Activated CD8-positive, alpha-beta T cell treated with anti-CD3 and anti-CD28 coated beads for 36 hours (primary cell): ENCODE measurements at places on chromosomes 2 and 18.

GRCh38 chr18:31549416-31549815 lies 42.3 kb upstream of the TTR start:
- no peak for DNase-seq

DNA sequence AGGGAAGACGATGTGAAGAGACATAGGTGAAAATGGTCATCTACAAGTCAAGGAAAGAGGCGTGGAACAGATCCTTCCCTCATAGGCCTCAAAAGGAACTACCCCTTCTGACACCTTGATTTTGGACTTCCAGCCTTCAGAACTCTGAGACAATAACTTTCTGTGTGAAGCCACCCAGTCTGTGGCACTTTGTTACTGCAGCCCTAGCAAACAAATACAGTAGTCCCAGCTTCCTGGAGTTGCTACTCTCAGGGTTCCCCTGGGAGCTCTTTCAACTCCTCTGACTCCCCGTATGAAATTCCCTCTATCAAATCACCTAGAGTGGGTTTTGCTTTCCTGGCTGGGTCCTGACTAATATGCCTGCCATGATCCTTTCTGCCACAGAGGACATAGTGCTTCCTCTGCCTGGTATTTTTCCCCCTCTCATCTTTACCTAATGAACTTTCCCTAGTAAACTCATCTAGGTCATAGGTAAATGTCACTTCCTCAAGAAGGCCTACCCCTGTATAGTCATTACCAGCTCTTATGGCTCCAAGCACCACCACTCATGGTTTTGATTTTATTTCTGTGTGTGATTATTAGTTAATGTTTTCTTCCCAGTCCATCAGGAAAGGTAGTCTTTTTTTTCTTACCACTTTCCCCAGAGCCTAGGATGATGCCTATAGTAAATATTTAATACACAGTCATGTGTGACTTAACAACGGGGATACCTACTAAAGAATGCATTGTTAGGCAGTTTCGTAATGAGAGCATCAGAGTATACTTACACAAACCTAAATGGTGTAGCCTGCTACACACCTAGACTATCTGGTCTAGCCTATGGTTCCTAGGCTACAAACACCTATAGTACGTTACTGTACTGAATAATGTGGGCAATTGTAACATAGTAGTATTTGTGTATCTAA lies 111.5 kb upstream of the LGALSL start:
- DNase-seq: no peak

GRCh38 chr2:122011493-122012270 lies 256.2 kb downstream of the TSN start:
- no peak for DNase-seq

DNA sequence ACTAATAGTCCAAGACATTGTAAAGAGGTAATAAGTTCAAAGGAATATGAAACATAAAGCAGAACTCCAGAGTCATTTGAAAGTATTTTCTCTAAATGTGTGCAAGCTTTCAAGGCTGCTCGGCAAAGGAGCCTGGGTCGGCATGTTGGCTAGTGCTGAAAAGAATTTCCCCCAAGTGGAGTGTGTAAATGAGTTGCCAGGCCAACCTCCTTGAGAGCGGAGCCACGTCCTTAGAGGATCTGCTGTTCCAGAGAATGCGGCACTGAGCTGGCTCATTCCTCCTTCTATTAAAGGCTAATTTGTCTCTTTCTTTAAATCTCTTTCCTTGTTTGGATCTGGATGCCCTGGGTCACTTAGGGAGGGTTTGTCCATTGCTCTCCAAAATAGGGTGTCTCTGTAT lies 127.5 kb downstream of the RDH14 start:
- no peak for DNase-seq

GRCh38 chr2:216664593-216665034 lies 30.7 kb downstream of the IGFBP5 start:
- DNase-seq: peak; percentile 24

DNA sequence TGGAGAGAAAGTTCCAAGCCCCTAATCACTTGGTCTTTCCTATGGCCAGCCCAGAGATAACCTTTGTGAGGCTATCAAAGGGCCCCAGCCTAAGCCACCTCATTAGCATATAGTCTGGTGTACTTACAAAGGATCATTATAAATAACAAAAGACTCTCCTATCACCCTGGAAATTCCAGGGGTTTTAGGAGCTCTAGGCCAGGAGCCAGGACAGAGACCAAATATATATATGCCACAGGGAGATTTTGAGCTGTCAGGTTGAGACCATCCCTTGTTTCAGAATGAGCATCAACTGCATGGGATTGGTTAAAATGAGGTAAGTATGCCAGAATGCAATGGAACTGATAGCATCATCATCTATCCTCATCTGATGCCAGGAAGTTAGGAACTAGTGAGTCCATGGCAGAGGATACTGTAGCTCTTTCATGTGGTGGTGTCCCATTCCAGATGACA lies 32.1 kb upstream of the CHRNA1 start:
- DNase-seq: no peak

DNA sequence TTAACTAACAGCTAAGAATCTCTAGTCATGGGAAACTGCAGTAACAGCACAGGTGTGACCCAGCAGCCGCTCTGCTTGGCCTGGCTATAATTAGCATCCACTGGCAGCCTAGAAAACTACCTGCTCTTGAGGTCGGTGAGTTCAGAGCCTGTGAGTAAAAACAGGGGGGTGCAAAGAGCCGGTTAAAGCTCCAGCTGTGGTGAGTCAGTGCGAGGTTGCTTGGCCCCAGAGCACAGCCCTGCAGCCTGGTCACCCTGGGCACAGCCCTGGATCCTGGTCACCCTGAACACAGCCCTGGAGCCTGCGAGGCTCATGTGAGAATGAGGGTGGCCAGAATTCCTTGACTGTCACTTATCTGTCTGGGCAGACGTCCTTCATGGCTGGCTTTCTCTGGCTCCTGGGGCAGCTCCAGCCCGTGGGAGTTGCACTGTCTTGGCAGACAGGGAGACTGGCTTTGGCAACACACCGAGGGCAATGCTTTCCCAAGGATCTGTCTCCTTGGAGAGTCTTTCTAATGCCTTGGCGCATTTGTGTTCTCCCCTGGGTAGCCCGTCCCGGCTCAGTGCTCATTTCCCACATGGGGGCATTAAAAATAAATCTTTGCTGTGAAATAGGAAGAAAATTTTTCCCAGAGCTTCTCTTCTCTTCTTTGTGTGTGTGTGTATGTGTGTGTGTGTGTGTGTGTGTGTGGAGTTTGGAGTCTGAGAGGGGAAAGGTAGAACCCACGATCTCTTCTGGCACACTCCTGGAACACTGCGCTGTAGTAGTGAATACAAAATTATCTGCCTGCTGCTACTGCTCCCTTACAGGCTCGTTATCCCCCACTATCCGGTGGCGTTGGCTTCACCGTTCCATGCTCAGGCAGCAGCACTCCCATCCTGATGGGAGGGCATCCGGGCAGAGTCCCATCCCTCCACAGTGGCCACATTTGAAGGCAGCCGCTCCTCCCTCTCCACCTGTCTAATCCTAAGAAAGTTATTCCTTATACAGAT lies 250.2 kb upstream of the MEX3C start:
- DNase-seq: no peak

GRCh38 chr2:109137616-109138015 lies 8.6 kb downstream of the SH3RF3 start:
- DNase-seq: no peak

- no peak for DNase-seq
These were observed 287.9 kb upstream of the GULP1 start for GRCh38 chr2:188003800-188004199.

GRCh38 chr18:55384551-55385275 lies 203.3 kb downstream of the TCF4 start:
- DNase-seq: peak; percentile 29

DNA sequence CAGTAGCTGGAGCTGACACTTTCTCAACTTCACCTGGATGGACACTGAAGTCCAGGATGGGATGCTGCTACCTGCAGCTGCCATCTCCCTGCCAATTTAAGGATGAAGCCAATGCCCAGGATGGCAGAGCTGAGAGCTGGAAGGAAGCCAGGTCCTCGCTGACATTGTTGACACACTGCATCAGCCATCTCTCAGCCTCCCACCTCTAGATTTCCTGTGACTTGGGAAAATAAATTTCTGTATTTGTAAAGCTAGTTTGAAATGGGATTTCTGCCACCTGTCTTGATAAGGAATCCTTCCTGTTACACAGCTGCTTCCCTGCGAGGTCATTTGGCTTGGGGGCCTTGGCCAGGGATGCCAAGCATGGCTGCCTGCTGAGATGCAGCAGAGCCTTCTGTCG lies 43.5 kb downstream of the KCTD1 start:
- no peak for DNase-seq

GRCh38 chr18:59453468-59453961 lies 94.5 kb upstream of the LMAN1 start:
- no peak for DNase-seq

DNA sequence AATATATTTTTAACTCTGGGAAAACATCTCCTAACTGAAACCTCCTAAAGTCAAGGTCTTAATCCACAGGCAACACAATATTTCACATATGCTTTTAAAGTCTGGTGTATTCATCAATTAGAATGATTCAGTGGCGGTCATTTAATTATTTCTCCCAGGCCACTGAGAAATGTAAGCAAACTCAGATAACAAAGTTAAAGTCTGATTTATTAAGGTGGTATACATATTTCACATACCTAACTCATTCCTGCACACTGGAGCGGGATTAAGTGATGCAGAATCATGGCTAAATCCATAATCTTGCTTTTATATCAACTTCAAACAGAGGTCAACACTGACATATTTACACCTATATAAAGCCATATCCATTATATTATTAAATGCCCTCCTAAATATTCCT lies 43.7 kb downstream of the FRZB start:
- no peak for DNase-seq

DNA sequence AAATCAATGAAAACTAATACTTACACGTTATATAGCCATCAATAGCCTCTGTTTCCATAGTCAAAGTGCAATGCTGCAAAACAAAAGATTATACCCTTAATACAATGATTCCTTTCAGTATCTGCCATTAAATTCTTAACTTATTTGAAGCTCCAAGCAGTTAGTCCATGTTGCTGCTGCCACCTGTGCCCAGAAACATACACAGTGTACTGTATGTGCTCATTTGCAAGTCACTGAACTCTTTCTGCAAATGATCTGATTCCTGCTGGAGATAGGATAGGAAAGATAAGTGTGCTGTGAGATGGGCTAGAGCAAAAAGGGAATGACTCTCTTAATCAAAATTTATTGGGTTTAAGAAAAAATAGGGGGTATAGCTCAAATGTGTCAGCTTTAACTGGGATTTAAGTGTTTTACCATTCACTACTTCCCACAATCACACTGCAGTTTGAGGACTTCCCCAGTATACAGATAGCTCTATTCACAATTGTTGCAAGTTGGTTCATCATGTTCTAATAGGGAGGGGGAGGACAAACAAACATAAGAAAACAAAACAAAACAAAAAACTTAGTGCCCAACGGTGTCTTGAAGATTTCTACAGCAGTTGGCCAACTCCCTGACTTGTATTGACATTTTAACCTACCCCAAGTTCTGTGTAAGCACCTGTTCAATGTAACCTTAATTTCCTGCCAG lies 2.7 kb downstream of the IKZF2 start:
- DNase-seq: no peak

DNA sequence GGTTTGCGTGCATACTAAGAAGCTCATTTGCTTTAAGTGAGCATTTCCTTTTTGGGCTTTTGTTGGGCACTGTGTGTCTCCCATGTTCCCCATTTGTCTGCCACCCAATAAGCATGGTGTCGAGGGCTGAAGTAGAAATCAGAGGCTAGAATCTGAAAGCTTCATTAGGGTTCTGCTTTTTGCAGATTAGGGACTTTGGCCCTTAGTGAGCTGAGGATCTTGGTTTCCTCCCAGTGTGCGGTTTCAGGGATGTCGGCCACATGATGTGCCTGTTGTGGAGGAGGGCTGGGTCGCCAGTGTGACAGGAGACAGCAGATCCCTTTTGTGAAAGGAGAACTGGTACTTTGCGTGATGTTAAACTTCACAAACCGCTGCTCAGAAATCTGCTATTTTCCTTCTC lies 41.1 kb downstream of the PLEKHB2 start:
- DNase-seq: no peak

GRCh38 chr2:73083886-73084800 lies 12.6 kb upstream of the SFXN5 start:
- no peak for DNase-seq
